Esophagus squamous epithelium (tissue), 5 donors: ENCODE measurements at places on chromosomes 2 and 18.

DNA sequence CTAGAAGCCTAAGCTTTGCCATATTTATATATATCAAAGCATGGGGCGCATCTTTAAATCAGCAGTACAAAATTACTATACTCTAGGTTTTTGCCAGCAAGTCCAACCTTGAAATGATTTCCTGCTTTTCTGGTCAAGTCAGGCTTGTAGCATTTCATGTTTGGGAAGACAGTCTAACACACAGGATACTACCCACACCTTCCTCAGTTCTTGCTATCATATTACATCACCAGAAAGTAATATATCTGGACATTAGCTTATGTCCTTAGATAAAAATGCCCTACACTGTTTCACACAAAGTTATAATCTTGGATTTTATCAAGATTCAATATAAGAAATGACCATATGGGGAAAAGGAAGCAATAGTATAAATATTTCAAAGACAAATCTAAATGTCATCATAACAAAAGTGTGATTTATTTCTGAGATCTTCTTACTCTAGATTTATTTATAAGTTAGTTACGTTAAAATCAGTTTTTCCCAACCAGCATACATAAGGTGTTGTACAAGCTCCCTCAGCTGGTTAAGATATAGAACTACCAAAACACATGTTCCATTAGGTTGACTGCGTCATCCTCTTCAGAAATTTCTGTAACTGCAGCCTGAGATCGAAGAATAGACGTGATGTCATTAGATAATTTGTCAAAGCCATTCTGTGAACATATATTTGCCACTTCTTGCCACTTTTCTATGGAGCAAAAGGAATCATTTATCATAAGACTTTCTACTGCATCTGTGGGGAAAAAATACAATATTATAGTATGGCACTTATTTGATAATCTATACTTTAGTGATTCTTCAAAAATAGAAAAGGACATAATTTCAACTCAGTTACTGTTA, 56.6 kb downstream of the CLHC1 start:
- no peak for DNase-seq

DNA sequence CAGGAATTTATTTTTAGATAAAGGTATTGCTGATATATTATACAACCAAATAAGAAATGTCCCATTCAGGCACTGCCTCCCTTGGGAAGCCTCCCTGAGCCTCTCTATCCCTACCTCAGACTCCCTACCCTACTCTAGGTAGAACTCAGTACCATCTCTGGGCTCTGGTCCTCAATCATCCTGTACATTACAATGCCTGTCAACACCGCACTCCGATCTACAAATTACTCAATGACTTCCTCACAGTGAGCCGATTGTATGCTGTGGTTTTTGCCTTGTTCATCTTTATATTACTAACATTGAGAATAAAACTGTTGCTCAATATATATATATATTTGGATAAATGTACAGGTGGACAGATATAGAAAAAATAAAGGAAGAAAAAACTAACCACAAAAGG, 207.5 kb downstream of the STK39 start:
- no peak for DNase-seq

- no peak for DNase-seq
These were observed 87.7 kb downstream of the BCL11A start for GRCh38 chr2:60465736-60466135.

- no peak for DNase-seq
These were observed 9.0 kb downstream of the TBR1 start for GRCh38 chr2:161424891-161425727.

GRCh38 chr2:72205504-72205881, 57.8 kb upstream of the CYP26B1 start:
- no peak for DNase-seq
